Activated naive CD4-positive, alpha-beta T cell treated with Interleukin-2 at 50 U/mL for 16 hours (primary cell): ENCODE measurements at places on chromosomes 16 and 17.

DNA sequence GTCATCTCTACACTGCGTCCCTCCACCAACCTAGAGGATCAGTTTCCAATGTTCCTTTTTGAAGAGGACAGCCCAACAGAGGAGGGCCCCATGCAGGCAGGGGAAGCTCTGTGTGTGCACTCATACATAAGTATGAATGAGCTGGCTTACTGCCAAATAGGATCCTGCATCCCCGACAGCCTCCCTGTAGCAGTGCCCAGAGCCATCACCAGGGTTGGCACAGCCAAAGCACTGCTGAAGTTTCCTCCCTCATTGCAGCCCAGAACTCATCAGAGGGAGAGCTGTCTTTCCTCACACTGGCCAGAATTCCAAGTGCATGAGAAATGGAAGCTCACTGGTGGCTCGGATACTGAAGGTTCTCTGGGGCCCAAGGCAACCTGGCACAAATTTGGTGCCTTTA lies 114.4 kb downstream of the ASIC2 start:
- DNase-seq: no peak

DNA sequence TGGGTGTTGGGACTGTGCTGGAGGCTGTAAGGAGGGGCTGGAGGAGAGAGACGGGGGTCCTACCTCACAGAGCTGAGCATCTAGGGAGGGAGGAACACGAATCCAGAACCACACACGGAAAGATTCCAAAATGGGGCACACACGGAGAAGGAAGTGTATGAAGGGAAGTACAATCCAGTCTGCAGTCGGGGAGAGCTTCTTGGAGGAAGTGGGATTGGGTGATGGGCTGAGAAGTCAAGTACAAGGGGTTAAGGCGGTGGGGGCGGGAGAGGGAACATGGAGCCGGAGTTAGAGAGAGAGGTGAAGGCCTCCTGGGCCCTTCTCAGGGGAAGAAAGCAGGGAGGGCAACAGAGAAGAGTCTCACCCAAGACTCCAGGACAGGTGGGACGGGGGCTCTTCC lies 107.5 kb upstream of the CREBBP start:
- no peak for DNase-seq

- DNase-seq: no peak
These were observed 1349.6 kb upstream of the CDH8 start for GRCh38 chr16:63385714-63386432.

DNA sequence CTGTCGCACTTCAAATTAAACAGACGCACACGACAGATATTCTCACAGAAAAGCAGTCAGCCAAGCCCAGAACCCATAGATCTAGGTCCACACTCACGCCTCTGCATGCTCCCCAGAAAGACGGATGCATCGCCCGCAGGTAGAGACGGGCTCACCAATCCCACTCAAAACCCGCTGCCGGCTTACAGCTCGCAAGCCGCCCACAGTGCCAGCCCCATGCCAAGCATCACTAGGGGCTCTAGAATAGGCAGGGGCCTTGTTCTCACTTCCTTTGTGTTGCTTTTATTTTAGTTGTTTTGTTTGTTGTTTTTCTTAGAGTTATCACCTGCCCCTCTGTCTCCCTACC lies 336 bp upstream of the BMERB1 start:
- DNase-seq: no peak

- peak; percentile 48 for DNase-seq
These were observed 5.1 kb downstream of the CYB5D1 start for GRCh38 chr17:7862692-7863437.

DNA sequence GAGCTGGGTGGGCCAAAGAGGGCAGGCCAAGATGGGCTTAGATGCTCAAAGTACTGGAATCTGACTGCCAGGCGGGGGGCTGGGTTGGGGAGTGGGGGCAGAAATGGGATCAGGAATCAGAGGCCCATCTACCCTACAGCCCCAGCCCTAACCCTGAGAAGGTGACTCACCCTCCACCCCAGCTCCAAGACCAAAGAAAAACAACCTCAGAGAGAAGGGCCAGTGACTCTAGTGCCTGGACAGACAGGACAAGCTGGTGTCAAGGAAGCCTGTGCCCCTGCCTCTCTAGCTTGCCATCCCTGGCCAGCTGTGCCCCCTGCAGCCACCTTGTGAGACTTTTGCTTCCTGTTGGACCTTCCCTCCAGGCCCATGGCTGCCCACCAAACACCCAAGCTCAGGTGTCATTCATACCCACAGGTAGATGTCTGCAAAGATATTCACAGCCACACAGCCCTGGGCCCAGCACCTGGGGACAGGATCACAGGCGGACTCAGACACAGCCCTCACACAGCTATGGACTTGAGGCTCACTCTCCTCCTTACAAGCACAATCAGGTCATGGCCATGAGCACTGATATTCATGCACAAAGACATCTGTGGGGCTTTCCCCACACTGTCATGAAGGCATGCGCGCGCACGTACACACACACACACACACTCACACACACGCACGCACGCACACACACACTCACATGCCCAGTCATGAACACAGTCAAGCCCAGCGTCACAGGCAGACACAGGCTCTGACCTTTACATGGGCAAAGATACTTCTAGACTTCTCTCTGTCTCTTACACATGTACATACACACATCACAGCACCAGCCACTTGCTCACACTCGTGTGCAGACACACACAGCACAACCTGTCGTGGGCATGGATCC lies 2.8 kb downstream of the WNT3 start:
- no peak for DNase-seq

DNA sequence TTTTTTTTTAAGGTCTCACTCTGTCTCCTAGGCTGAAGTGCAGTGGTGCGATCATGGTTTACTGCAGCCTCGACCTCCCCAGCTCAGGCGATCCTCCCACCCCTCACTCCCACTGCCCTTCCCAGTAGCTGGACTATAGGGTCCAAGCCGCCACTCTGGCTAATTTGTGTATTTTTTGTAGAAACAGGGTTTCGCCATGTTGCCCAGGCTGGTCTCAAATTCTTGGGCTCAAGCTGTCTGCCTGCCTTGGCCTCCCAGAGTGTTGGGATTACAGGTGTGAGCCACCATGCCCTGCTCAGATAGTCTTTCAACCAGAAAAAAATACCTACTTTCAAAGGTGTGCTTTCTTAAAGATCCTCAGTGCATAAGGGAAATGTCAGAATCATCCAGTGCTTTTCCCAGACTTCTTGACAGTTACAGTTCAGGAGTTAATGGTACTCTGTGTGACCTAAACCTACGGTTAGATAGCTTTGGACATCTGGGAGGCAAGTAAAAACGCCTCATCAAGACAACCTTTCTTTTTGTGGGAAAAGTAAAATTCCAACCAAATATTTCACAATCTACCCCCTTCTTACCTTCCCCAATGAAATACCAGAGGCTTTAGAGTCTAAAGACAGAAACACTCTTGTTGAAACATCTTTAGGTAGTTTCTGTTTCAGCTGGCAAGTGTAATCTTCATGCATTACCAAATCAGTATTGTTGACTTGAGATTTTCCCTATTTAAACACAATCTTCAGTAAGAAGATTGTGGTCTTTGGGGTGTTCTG lies 6.8 kb downstream of the RSPRY1 start:
- DNase-seq: no peak

DNA sequence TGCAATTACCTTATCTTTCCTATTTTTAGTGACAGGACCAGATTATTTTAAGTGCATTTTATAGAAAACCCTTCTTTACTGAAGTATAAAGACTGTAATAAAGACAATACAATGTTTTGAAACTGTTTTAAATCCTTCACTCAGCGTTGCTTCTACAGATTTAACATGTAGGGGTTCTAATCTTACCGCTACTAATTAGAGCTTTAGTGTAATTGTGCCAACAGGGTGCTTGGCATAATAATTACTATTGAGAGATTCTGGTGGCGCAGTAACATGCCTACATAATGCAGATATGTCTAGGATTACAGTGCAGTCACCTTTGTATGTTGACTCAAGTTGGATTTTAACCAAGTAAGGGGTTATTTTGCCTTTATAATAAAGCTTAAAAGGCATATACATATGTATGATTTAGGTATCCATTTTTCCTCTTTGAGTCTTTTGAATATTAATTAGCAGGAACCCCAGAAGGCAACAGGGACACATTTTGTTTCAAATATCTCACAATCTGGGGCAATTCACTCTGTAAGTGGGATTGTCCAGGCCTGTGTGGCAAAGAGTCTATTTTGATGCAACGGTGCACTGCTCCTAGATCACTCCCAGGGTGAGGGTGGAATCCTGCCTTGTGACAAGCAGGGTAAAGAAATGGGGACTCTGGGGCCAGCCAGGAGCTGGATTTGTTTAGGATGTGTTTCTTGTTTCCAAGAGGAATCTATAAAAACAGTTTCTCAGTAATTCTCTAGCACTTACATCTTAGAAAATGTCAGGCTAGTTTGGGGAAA lies 604.7 kb upstream of the SALL1 start:
- no peak for DNase-seq

DNA sequence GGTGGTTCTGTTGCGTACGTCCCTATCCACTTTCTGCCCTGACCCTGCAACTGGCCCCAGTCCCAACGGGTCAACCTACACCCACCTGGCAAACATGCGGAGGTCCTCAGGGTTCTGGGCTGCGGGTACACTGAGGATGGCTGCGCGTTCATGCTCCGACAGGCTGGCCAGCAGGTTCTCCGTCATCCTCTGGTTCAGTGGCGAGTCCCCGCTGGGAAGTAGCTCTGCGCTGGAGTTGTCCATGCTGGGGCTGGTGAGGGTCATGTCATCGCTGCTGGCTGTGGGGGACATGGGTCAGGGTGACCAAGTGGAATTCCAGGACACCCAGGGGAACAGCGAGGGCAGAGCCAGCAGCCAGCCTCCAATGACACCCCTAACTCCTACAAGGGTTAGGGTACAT lies 10.6 kb downstream of the MPG start:
- DNase-seq: no peak

DNA sequence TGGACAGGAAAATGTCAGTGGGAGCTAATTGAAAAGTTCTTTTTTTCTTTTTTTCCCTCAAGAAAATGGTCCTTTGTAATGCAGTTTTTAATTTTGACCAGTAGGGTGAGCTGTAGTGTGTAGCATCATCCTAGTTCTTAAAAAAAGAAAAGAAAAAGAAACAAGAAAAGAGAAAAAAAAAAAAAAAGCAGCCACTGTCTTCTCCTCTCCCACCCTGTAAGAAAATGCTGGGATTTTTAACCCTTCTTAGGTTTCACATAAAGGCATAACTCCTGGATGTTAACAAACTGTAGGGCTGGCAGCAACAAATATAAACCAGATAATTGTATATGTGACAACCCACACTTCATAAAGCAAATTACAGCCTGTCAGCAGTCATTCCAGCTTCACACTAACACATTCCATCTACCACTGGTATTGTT lies 78.1 kb downstream of the SKAP1 start:
- DNase-seq: no peak

DNA sequence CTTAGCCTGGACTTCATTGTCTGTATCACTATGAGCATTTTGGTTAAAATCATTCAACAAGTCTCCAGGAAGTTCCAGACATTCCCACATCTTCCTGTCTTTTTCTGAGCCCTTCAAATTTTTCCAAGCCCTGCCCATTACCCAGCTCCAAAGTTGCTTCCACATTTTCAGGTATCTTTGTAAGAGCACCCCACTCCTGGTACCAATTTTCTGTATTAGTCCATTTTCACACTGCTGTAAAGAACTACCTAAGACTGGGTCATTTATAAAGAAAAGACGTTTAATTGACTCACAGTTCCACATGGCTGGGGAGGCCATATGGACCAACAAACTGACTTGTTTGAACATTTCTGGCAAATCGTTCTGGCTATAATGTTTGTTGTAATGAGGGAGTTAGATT lies 67.4 kb downstream of the CDRT15 start:
- DNase-seq: no peak

DNA sequence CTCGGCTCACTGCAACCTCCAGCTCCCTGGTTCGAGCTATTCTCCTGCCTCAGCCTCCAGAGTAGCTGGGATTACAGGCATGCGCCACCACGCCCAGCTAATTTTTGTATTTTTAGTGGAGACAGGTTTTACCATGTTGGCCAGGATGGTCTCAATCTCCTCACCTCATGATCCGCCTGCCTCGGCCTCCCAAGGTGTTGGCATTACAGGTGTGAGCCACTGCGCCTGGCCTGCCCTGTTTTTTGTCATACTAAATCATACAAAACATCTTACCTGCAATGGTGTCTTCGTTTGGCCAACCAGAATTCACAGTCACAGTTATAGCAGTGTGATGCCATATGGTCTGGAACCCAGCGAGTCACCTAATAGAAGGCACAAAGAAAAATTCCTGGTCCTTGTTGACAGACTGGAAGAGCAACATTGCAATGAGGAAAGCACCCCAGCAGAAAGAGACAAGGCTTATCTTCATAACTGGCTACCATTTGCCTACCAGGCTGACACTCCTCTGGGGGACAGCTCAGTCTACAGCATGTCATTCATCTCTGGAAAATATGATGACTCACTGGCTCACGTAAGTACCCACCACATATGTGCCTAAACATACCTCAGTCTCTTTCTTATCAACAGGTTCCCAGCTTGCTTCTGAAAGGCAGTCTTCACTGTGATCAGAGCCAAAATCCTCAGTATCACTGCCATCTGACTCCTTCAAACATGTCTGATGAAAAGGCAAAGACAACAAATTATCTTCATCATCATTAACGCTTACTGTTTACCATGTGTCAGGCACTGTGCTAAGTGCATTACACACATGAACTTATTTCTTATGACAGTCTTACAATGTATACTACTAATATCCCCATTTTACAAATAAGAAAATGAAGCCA lies 4.3 kb upstream of the HSF5 start:
- no peak for DNase-seq

- no peak for DNase-seq
These were observed 12.0 kb downstream of the APPBP2 start for GRCh38 chr17:60514053-60514452.

- DNase-seq: no peak
These were observed 3.1 kb downstream of the NATD1 start for GRCh38 chr17:21249920-21250703.

DNA sequence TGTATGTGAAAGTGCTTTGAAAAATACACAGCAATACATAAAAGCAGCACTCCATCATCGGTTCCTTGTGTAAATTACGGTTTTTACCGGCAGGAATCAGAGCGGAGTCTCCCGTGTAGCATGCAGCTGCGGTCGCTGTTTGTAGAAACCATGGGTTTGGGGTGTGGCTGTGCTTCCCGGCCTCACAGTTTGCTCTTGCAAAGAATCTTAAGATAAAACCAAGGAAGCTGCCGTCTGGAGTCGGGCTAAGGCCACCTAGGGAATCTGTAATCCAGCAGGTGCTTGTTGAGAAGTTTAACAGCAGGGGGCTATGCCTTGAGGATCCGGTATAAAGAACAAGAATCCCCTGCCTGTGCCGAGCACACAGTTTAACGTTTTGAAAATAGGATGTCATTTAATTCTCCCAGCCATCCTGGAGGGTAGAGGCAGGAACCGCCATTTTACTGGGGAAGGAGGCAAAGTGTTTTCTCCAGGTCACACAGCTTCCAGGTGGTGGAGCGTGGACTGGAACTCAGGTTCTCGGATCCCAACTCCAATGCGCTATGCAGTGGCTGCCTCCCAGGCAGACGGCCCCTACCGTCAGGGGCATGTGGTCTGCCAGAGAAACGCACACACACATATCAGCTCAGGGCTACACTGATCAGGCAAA lies 6.0 kb upstream of the TLCD3A start:
- DNase-seq: no peak

DNA sequence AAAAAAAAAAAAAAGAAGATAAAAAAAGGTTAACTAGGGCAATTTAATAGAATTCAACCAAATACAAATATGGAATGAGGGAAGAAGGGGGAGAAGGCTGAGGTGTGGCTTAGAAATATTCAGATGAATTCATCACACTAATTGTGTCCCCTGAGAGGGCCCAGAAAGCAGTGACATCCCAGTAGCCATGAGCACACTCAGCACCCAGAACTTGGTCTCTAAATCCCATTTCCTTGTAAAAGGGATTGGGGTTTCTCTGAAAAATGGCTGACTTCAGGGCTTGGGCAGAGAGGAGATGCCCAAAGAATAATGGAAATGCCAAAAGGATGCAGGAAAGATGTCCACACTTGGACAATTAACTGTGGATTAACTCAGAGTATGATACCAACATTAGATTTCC lies 4.0 kb upstream of the ASPSCR1 start:
- no peak for DNase-seq
